NB4 (cell line): ENCODE measurements at places on chromosomes 4 and X.

DNA sequence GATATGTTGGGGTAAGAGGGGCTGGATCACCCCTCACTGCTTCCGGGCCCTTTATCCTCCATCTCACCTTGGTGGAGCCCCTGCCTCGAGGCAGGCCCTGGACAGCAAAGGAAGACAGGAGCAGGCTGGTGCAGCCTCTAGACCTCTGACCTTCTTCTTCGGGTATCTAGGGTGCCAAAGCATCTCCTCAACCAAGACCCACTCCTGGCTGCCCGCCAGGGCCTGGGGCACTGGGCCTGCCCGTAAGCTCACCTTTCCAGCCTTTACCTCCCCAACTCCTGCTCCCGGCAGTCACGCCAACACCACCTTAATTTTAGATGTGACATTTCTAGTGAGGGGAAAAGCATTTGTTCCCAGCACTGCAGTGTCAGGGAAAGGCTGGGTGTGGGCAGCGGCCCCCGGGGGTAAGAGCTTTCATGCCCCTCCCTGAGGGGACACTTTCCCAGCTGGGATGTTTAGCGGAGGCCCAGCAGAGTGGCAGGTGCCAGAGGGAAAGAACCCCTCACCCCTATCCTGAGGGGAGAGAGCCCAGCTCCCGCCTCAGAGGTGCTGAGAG, 6.7 kb downstream of the MAN2B2 start:
- DNase-seq: no peak

GRCh38 chr4:136796953-136797352, 735.3 kb downstream of the PCDH18 start:
- DNase-seq: no peak

GRCh38 chrX:112521676-112522075, 158.1 kb downstream of the LHFPL1 start:
- DNase-seq: peak; percentile 67

DNA sequence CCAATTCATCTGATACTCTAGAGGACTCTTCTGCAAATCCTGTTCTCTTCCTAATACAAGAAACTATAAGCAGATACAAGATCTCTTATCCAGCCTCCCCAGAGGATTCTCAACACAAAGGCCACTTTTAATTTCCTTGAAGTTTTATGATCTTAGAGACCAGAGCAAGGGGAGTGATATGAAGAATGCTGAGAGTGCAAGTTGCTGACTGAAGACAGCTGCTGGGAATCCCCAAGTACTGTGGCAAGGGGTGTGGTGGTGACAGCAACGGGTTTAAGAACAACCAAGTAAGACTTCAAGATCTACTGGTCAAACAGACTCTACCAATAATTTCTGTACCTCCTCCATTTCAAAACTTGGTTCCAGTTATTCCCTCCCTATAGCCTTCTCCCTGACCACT, 7.0 kb downstream of the AMMECR1 start:
- DNase-seq: no peak

- DNase-seq: peak; percentile 50
Observed at GRCh38 chrX:37779857-37780256, at the start of gene CYBB. Gene CYBB, plus strand, starts transcription at chrX:37780059. Its CDS starts 19 bp downstream, at chrX:37780078.

- DNase-seq: no peak
Observed at GRCh38 chrX:2445662-2446623, 54.8 kb downstream of the DHRSX start.
